ENCODE measurements at places on chromosomes 7 and 10.

- no peak for DNase-seq
Observed at GRCh38 chr10:2834214-2834613, 233.1 kb upstream of the PFKP start.

- DNase-seq, result no peak
Observed at GRCh38 chr10:12774204-12774894, 227.2 kb downstream of the CCDC3 start.

DNA sequence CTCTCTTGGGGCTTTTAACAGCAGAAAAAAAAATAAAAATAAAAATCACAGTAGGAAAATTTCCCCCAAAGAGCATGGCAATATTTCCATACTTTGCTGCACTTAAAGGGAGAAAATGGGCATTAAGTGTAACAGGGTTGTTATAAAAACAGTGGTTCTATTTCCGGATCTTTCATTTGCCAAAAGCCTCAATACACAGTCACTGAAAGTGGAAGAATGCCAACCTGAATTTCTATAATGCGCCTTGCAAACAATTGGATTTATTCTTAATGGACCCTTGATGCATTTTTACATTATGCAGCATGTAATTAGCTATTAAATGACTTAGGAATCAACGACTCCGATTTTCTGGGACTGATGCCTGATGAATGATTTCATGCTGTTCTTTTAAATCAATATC lies 127.6 kb upstream of the NANOS1 start:
- no peak for DNase-seq

GRCh38 chr7:101717628-101718357 lies 88.7 kb upstream of the MYL10 start:
- peak; percentile 23 for DNase-seq

DNA sequence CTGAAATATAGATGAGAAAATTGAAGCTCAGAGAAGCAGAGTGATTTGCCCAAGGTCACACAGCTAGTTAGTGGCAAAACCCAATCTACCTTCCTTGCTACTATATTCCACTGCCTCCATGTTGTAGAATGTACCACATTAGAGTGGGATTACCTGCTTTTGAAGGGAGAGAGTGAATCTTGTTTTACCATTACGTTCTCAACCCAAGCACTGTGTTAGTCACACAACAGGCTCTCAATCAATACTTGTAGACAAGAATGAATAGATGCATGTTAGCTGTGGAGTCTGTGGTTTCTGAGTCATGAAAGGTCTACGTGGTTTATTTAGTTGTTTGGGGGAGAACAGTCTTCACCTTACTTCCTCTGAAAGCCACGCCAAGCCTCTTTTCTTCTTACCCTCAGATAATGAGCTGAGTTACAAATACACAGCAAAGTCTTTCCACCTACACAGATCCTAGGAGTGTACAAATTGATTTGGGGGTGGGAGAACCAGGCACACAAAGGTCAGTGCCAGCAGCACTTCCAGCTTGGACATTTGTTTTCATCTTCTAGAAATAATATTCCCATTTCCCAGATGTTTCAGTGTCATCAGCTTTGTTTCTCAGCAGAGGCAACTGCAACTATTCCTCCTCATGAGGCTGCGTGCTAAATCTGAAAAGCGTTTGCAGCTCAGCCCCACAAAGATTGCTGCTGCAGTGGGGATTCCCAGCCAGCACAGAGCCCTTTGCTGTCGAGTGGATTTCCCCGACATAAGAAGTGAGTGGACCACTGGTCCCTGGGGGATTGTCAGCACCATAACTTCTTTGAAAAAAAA lies 71.5 kb upstream of the ADO start:
- DNase-seq, result no peak

DNA sequence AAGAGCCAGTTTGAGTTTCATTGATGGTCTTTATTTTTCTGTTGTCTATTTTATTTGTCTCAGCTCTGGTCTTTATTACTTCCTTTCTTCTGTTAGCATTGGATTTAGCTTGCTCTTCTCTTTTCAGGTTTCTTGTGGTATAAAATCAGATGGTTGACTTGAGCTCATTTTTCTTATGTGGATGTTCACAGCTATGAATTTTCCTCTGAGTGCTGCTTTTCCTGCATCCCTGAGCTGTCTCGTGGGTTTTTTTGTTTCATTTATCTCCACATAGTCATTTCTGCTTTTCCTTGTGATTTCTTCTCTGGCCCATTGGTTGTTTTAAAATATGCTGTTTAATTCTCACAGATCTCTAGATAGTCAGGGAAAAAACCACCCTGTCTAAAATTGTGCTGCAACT lies 19.7 kb downstream of the ADGRA1 start:
- DNase-seq, result no peak

DNA sequence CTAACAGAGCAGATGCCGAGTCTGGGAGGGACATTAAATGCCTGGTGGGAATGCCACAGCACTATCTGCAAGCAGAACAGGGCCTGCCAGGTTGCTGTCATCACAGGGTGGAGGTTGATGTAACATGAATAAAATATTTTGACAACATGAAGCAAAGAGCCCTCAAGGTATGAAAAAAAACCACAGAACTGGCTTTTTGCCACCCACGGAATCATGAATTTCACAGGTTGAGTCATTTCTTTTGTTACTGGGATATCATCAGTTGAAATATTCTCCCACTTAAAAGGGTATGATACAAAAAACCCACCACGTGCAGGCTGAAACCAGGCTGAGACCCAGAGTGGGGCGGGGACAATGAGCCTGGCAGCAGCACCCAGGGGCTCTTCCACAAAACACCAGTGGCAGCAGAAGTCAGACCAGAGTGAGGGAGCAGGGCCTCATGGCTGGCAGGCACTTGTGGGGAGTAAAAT lies 220.1 kb downstream of the TNS3 start:
- no peak for DNase-seq

DNA sequence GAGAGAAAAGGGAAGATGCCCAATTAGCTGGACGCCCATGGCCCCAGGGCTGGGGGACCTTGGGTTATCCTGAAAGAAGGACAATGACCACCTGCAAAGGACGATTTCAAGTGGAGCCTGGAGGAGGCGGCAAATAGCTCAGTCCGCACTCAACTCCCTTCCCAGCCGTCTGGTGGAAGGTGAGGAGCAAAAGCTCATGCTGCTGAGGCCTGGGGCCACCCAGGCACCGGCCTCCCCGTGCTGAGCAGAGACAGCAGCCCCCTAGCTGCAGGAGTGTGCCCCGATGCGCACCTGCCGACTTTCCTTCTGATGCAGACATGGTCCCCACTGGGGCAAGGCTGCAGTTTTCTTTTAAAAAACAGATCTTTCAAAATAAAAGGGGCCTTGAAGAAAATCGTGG lies 7.9 kb downstream of the FAM20C start:
- DNase-seq, result no peak

DNA sequence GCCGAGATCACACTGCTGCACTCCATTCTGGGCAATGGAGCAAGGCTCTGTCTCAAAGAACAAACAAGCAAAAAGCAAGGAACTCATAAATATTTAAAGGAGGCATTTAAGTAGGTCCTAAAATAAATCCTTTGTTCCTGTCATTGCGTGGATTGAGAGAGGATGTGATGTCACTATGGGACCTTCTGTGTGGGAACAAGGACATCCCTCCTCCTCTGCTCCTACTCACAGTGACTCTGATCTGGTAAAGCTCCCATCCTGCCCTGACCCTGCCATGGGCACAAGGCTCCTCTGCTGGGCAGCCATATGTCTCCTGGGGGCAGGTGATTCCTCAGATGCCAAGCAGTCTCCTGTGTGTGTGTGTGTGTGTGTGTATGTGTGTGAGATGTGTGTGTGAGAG lies 74.1 kb upstream of the PRSS58 start:
- no peak for DNase-seq

GRCh38 chr7:93920496-93921182 lies 896 bp upstream of the GNG11 start:
- DNase-seq, result no peak

GRCh38 chr7:137110091-137110509 lies 233.4 kb downstream of the PTN start:
- peak; percentile 7 for DNase-seq

GRCh38 chr10:48526011-48526821 lies 78.7 kb downstream of the ARHGAP22 start:
- no peak for DNase-seq

GRCh38 chr7:7793921-7794320 lies 75.5 kb upstream of the RPA3 start:
- DNase-seq, result peak; percentile 43

GRCh38 chr10:13349463-13350274 lies 1.6 kb upstream of the SEPHS1 start:
- DNase-seq, result no peak

DNA sequence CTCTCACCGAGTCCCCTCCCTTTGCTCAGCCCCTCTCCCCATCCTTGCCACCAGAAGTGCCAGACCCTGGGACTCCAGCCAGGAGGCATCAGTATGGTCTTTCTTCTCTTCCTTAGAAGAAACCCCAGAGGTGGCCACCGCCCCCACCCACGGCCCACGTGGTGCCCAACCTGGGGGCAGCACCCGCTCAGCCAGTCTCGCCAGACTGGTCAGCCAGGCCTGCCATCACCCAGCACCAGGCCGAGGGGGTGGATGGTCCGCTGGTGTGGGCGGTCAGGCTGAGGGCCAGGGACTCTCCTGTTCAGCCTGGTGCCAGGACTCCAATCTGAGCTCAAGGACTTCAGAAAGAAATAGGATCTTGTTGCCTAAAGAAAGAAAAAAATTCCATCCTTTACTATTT lies 5.8 kb upstream of the CLDN4 start:
- DNase-seq, result no peak

DNA sequence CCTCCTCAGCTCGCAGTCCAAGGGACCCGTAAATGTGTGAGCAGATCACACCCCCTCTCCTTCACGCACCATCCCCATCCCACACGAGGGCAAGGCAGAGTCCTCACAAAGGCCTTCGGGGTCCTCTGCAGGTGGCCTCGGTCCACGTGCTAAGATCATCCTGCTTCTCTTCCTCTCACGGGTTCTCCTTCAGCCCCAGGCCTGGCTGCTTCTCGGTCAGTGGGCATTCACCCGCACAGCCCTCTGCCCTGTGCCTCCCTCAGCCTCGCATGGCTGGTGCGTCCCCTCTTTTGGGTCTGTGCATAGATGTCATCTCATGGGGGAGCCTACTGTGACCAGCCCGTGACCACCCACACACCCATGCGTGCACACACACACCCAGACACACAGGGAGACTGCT lies 17.3 kb upstream of the FOXL3 start:
- DNase-seq, result no peak

DNA sequence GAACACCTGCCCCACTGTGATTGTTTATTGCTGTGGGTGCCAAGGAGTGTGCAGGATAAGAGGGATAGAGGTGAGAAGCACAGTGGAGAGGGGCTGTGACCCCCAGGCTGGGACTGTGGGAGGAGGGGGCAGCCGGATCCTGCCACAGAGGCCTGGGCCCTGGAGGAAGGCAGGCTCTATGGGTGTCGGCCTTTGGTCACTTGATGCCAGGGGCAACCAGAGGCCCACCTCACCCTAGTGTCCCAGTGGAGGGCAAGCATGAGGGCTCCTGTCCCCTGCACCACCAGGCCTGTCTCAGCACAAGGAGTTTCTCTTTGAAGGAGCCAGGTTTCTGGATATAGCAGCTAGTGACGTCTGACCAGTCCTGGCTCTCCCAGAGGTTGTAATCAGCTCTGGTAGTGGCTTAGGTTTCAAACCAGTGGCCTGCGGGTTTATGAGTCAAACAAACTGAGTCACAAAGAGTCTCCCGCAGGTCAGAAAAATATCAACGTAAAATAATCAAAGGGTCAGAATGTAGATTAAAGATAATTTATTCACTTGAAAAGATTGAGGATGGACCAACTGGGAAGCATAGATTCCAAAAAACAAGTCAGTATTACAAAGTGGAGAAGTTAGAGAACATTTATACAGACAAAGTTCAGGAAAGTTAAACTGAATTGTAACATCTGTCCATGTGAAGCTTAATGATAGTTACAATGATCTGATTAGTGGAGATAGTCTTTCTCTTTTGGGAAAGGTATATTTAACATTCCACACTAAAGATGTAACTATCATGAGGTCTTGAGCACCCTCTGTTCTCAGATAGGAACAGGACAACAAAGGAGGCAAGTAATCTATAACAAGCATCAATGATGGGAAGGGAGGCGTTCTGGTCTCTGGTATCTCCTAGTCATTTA lies 37.2 kb upstream of the ZNF488 start:
- no peak for DNase-seq

DNA sequence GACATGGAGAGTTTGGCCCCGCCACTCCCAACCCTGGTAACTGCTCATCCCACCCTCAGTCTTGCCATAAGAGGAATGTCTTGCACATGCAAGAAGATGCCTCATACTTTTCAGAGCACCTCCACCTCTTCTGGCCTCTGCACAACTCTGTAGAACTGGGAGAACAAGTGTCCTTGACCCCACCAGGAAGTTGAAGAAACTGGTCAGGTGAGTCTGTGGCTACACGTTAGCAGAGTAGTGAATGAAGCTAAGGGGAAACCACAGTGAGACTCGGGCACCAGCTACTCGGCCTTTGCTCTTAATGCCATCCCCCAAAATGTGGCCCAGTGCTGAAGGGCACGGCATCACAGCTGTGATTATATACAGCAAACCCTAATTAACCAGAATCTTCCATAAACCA lies 110.1 kb downstream of the ARID5B start:
- no peak for DNase-seq

DNA sequence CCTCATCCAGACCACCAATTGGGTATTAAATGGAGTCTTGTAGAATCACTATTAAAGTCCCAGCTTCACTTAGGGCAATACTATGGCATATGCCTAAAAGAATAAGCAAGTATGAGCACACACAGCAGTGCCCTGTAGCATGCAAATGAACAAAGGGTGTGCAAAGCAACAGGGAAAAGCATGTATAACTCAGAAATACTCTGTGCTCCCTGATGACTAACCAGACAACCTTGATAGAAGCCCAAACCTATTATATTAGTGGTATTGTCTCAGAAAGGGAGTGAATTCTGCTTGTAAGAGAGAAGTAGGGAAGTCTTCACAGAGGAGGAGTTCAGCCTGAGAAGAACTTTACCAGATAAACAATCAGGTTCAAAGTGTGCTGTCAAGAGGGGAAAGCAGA lies 131.2 kb downstream of the DGKI start:
- no peak for DNase-seq

DNA sequence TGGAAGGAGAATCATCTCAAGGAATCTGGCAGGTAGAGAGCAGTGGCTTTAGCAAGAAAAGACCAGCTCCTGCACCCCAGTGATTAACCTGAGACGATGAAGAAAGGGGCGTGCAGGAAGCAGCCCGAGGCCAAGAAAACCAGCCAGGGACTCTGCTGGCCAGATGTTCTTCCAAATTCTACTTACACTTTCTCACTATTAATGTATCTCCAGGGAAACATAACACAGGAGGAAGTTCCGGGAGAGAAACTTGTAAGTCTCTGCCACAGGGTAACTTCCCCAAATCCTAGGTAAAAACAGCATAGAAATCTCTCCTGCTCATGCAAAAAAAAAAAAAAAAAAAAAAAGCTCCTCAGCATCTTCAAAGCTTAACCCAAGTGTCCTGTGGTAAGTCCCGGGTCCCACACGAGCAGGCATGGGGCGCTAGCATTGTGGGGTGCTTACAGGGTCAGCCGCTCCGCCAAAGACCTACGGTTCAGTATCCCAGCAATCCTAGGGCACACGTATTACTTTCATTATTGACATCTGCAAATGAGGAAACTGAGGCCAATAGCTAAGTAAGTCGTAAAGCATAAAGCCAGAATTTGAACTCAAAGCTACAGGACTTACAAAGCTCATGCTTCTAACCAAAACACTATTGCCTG lies 97.2 kb upstream of the GNA12 start:
- no peak for DNase-seq

GRCh38 chr10:27207350-27207749 lies 33.2 kb downstream of the ACBD5 start:
- DNase-seq, result peak; percentile 0

GRCh38 chr7:155377838-155378579 lies 79.9 kb upstream of the EN2 start:
- DNase-seq, result peak; percentile 11

- no peak for DNase-seq
Observed at GRCh38 chr7:1087952-1088920, at the start of gene GPER1. GPER1 (plus strand) TSS chr7:1088113; CDS start chr7:1091729, 3,616 bp downstream.

- no peak for DNase-seq
Observed at GRCh38 chr10:44126291-44126717, 258.6 kb downstream of the CXCL12 start.
